ENCODE measurements at places on chromosomes 5 and 9.

DNA sequence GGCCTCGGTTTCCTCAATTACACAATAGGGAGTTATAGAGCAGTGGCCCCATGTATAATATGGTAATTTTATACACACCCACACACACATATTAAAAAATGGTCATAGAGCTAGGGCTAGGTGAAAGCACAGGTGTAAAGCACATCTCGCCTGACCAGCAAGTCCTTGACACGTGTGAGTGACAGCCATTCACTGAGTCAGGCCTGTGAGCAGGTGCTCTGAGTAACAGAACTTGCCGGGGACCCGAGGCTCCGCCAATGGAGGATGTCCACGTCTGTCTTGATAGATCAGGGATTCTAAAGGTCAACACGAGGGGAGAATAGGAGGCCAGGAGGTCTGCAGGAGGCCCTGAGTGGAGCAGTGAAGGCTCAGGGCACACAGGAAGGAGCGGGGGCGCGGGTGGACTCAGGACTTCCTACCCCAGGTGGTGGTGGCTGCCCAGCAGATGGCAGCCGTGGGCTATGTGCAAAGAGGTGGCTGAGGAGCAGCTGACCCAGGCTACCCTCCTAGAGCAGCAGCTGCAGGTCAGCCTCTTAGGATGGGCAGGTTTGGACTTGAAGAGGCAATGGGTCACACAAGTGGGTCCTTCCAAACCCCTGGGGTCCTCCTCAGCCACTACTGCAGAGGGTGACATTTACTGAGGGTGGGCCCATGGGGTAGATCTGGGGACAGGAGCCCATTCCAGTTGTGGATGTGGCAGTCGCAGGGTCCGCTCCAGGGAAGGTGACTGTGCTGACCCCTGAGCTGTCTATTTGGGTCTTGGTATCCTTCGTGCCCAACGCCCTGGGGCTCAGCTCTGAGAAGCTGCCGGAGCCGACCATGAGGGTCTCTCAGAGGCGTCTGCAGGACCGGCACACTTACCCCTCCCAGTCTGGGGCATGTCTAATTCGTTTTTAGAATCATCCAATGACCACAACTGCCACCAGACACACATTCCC is 45.9 kb downstream of the PRRT1B start:
- peak; percentile 91 for DNase-seq

DNA sequence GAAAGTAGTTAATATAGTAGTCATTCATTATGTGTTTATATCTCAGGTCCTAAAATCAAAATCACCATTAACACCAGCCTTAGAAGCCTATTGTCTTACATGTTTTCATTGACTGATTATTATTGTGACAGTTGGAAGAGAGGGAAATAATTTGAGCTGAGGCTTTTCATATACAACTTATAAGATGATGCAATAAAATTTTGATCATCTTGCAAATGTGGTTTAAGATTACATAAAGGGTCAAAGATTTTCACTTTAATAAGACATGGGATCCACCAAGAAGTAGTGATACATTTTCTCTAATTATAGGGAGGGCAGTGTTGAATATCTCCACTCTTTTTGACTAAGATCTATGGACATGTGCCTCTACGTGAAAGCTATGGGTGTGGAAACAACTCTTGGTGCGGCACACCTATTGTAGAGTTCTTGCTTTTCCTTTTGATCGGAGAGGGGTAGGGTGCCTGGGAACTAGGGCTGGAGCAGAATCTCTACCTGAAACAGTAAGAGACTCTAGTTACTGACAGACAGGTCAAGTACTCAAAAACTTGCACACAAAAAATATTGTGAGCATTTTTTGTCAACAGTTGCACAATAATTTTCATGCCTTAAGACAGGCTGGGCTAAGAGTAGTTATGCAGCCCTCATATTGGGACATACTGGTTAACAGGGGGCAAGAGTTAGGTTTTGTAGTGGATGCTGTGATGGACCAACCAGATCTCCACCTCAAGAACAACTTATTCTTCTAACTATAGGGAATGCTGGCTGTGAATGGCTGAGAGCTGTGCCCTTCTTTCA is 139.3 kb upstream of the FST start:
- DNase-seq, result no peak

GRCh38 chr9:16203729-16204573 is 651.1 kb downstream of the CCDC171 start:
- peak; percentile 17 for DNase-seq

- no peak for DNase-seq
Measured at GRCh38 chr5:157455057-157455456, 5.0 kb upstream of the NIPAL4 start.

GRCh38 chr9:89497257-89497963 is 503 bp downstream of the SEMA4D start:
- no peak for DNase-seq

Measured in adipocyte (in vitro differentiated cells).